ENCODE measurements at places on chromosomes 2 and 18. TPM values are rescaled to one million over a fixed set of nuclear protein-coding genes. Genes with fewer than 3 reads are reported as not detected.

The TUBA4A gene
- 18.7 TPM for total RNA-seq

DNA sequence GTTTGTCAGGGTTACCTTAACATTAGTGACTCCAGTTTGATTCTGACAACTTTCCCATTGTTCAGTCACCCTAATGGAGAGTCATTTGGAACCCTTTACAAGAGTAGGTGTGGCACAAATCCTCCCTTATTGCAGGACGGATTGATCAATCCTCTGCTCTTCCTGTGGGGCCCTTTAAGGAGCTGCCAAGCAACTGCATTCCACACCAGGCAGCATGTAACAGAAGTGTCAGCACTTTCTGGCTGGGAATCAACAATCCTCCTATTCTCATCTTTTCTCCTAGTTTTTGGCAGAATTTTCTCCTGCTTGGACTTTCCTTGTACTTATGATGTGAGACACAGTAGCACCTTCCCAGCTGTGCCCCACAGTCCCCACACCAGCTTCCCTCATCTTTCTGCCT, 177.8 kb downstream of the ST6GAL2 start:
- DNase-seq: no peak

DNA sequence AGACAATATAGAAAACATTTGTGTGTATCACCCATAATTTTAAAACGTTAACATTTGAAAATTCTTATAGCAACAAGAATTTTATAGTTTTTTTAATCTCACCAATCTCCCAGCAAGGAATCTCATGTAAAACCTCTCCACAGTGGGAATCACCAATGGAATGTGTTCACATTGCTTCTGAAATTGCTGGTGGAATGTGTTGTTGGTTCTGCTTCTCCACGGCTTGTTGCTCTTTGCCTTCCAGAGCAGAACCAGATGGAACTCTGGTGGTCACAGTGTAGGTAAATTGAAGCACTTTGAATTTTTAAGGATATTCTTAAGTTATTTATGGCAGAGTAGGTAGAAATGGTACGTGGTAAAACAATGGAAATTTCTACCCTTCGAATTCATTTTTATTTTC, 35.1 kb downstream of the DCAF17 start:
- no peak for DNase-seq

The RBKS gene
- 2.9 TPM for total RNA-seq

The GREB1L gene
- total RNA-seq: 0.87 TPM

DNA sequence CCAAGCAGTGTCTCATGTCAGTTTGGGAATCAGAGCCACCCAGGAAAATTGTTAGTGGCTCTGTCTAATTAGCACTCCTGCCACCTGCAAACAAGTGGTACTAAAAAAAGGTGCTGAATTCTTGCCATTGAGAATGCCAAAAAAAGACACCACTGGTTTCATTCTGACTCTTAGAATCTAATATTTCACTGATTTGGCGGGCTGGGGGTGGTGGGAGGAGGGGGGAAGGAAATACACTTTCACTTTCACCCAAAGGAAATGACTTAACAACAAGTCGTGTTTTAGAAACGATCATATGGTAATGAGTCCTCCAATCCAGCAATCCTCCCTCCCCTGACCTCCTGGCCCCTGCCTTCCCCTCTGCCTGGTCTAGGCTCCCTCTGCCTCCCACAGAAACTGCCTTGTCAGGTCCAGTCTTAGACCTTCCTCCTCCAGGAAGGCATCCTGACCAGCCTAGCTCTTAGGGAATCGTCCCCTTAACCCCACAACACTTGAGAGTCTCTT, 4.4 kb upstream of the KLHL29 start:
- no peak for DNase-seq

All from stomach (tissue), 19 donors.